ENCODE measurements at places on chromosomes 5 and 9.

- peak; percentile 65 for DNase-seq
Measured at GRCh38 chr9:91681461-91682305, 258.1 kb upstream of the NFIL3 start.

- DNase-seq: no peak
Measured at GRCh38 chr5:35430381-35431162, 187.1 kb upstream of the SPEF2 start.

DNA sequence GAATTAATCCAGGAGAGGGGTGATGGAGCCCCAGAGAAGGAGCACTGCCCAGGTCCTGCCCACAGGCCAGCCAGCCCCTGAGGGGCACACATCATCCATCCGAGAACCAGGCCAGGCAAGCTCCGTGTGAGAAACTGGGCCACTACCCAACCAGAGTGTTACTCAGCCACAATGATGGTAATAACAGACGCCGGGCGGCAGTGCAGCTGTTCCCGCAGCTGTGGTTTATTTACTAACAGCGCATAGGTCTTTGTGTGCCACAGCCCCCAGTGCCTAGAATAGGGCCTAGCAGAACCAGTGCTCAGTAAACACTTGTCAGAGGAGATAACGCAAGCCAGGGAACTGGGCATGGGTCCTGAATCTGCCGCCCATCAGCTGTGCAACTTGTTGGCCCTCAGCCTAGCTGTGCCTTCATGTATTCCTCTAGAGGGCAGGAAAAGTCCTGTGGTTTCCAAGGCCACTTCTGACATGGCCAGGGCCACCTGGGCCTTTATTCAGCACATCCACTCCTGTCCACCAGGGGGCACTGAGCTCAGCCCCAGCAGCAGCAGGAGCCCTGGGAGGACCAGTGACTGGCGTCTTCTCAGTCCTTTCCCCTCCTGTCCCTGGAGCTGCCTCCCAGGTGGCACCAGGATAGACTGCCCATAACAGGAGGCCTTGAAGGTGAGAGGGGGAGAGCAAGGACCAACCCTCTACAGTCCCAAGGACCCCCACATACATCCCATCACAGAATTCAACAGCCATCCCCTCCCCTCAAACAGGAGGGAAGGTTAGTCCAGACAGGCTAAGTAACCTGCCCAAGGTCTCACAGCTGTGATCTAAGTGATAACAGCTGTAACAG, 2.1 kb downstream of the MXD3 start:
- DNase-seq: peak; percentile 70

DNA sequence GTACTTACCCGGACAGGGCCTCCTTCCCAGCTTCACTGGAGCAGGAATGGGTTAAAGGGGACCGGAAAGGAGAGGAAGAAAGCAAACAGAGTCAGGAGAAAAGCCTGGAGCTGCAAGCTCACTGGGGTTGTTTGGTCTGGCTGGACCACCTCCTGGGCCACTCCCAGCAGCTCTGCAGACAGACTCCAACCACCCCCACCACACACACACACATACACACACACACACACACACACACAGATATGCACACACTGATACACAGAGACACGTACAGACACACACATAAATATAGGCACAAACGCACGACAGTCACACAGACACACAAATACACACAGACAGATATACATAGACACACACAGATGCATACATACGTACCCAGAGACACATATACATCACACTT, 34.9 kb upstream of the SYNPO start:
- no peak for DNase-seq

DNA sequence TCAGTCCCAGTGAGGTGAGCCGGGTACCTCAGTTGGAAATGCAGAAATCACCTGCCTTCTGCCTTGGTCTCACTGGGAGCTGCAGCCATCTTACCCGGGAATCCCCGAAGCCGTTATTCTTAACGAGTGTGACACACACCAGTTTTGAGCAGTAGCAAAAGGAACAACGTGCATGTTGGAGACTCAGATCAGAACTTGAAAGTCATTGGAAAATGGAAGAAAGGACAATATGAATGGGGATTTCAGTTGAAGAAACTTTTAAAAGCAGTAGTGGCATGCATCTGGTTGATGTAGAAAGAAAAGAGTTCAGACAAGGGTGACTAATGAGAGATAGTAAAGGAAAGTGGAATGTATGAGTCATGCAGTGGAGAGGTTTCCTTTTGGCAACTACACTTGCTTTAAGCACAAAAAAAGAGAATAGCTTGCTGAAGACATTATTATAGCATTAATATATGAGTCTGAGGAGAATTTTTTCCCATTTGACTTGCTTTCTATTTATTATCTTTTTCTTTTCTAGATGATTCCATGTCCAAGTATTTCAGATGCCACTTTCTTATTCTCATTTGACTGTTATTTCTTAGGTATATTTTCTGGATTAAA, 44.4 kb upstream of the ANKDD1B start:
- DNase-seq: peak; percentile 95

DNA sequence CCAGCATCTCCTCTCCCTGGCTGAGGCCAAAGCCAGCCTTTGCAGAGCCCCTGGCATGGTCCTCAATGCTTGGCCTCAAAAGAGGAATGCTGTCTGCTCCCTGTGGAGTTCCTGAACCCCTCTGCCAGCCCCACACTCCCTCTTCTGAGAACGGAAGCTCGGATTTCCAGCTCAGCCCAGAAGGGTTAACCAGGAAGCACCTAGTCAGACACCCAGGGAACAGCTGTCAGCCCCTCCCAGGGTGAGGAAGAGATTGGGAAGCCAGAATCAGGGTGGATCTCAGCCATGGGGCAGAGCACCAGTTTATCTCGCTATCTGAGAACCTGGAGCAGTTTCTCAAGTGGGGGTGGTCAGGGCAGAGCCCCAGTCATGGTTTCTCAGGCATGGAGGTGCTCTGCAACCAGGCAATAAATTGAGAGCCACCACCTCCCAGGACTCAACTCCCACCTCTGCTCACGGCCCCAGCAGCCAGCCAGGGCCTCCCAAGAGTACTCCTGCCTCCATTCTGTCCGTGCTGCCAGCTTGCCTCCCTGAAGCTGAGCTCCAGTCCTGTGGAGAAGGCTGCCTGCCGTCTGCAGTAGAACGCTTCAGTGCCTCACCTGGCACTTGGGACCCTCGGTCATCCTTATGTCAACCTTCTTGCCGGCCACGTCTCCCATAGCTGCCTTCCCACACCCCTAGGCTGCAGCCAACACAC, 7.6 kb downstream of the FOXE1 start:
- no peak for DNase-seq

- DNase-seq: no peak
Measured at GRCh38 chr9:137851516-137852267, 25.9 kb upstream of the CACNA1B start.

- no peak for DNase-seq
Measured at GRCh38 chr5:1315709-1316587, 21.1 kb upstream of the TERT start.

DNA sequence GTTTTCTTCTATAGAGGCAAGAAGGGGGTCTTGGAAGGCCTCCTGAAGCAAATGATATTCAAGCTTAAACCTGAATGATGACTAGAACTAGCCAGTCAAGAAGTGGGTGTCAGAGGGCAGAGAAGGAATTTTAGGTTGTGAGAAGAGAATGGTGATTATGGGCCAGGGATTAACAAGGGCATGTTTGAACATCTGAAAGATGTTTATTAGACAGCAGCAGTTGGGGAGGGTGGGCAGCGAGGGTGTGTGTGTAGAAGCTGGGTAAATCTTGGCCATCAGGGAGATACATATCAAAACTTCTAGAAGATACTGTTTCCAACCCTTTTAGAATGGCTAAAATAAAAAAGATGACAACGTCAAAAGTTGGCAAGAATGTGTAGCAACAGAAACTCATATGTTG, 54.5 kb downstream of the MAN2A1 start:
- no peak for DNase-seq

DNA sequence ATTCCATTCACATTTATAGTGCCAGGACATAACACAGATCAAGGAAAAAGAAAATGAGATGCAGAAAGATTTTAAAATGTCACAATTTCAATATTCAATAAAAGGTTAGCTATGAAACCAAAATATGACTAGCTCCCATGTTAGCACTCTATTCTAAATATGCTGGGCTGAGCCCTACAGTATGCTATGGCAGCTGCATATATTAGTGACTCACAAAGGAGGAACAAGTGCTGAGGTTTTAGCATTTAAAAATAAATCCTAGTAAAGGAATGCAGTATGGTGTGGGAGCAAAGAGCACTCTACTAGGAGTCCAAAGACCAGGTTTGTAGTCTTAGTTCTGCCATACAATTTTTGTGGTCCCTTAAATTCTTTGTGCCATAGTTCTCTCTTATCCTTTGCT, 118.4 kb downstream of the OXCT1 start:
- no peak for DNase-seq

GRCh38 chr9:37468620-37469019, 3.4 kb upstream of the ZBTB5 start:
- no peak for DNase-seq

- DNase-seq: peak; percentile 33
Measured at GRCh38 chr9:104279535-104280177, 185.5 kb downstream of the SMC2 start.

DNA sequence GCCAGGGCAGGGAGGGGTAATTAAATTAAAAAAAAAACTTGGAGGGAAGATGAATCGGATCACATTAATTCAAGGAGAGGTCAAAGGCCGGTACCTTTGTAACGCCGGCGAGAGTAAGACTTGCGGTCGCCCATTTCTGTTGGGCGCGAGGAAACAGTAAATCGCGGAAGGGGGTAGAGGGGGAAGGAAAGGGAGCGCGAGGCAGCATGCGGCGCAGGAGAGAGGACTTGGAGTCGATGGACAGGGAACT, 324 bp upstream of the RGMB start:
- DNase-seq: no peak

DNA sequence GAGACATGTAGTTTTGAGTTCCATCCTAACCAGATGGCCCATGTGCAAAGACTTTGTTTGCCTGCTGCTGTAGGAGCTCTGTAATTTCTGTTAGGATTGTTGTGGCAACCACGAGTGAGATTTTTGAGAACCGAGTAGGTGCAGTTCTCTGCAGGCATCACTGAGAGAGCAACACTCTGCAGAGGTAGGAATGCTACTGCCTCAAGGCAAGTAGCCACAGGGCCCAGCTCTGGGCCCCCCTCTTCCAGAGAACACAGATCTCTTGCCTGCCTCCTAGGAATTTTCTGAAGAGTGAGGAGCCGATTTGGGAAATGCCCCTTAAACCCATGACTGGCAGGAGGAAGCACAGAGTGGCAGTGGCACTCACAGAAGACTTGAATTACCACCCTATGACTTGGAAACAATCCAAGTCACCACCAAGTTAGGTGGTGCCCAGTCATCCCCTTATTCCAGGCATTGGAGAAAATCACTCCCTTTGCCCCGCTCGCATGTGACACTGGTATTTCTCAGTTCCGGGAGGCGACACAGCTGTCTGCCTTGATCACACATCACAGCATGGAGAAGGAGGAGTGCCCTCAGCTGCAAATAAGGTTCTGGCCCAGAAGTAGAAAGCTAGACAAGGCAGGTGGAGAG, 52.5 kb upstream of the SLC2A8 start:
- DNase-seq: no peak

- DNase-seq: no peak
Measured at GRCh38 chr5:30539004-30539634, 654.4 kb upstream of the CDH6 start.

DNA sequence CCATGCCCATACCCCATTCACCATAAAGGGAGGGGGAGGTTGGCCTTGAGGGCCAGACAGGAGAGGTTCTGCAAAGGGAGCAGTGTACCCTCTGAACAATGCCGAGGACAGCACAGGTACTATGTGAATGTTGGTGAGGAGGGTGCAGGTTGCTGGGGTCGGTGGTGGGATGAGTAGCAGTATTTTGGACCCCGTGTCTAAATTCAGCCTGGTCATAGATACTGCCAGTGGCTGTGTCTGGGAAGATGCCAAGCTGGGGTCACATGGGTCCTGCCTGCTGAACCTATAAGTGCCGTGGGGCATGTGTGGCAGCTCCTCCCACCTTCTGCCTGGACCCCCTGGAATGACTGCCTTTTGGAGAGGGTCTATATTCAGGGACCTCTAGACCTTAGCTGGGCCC, 11.4 kb upstream of the SPINK4 start:
- no peak for DNase-seq

DNA sequence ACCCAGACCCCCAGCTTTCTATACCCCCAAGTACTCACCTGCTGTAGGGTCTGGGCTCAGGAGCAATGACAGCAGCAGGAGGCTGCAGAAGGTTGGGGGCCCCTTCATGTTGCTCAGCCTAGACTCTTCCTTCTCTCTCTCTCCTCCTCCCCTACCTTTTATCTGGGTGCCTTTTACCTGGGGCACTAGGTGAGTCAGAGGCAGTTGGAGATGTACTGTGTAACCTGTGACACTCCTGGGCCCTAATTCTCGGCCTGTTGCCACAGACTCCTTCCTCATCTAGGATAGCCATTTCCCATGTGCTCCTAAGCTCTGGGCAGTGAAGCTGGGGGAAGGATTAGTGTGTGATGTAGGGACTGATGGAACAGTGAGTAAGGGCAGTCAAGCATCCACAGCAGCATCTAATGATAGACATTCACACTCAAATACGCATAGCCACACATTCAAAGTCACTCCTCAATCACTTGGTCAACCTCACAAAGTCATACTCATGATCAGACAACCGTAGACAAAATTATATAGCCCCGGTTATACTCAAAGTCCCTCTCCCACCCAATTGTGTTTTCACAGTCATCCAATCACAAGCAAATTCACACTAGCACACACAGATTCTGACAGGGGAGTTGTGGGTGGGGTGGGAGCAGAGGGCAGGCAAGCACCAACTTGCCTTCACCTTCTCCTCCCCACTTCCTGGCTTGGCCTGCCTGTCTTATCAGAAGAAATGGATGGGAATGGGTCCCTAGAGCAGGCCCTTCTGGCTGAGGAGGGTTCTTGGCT, at the start of gene CCL27:
TSS of gene CCL27 (minus strand) at position 132 of the 777 bp plus-strand sequence. CDS start at position 108, 24 bp downstream.
- DNase-seq: no peak

Data from fibroblast of mammary gland (primary cell).